ENCODE measurements at places on chromosomes 4 and X. TPM values are rescaled to one million over a fixed set of nuclear protein-coding genes. Genes with fewer than 3 reads are reported as not detected.

Gene CCNB3
- 0.74 TPM for polyA plus RNA-seq

Gene SMARCA5
- 58.2 TPM for polyA plus RNA-seq

Gene RAI2
- polyA plus RNA-seq, result 9.5 TPM

Gene P2RY8
- polyA plus RNA-seq, result 0.17 TPM

Gene KIF4A
- 6.0 TPM for polyA plus RNA-seq

Gene C4orf54
- 108 TPM for polyA plus RNA-seq

Gene CCNQ
- 11.2 TPM for polyA plus RNA-seq

Gene FRMD7
- 0.08 TPM for polyA plus RNA-seq

Gene ZNF518B
- polyA plus RNA-seq, result 15.1 TPM

Gene MAP7D2
- 0.82 TPM for polyA plus RNA-seq

Gene F8
- polyA plus RNA-seq, result 7.2 TPM

Gene COMMD8
- 16.6 TPM for polyA plus RNA-seq

Gene ESX1
- polyA plus RNA-seq, result 0.08 TPM

Gene TLR3
- polyA plus RNA-seq, result 2.1 TPM

Gene CORIN
- 1.4 TPM for polyA plus RNA-seq

Gene HOPX
- 32.0 TPM for polyA plus RNA-seq

Gene ATP2B3
- polyA plus RNA-seq, result 0.50 TPM

Gene CHM
- 16.3 TPM for polyA plus RNA-seq

Gene ARX
- 5.7 TPM for polyA plus RNA-seq

Gene PRRG3
- polyA plus RNA-seq, result 25.6 TPM

Gene CPLX1
- 0.19 TPM for polyA plus RNA-seq

Gene GLUD2
- 2.5 TPM for polyA plus RNA-seq

Gene XK
- polyA plus RNA-seq, result 7.9 TPM

Gene ADGRA3
- 61.1 TPM for polyA plus RNA-seq

Gene GPRASP3
- 7.7 TPM for polyA plus RNA-seq

Gene FREM3
- polyA plus RNA-seq, result 0.15 TPM

Gene RBM46
- 0.12 TPM for polyA plus RNA-seq

Gene SLC25A14
- 8.0 TPM for polyA plus RNA-seq

Gene DMRTC1
- not detected for polyA plus RNA-seq

Gene SCD5
- polyA plus RNA-seq, result 11.2 TPM

Gene SERPINA7
- not detected for polyA plus RNA-seq

Gene PWWP3B
- 15.3 TPM for polyA plus RNA-seq

Gene MAD2L1
- 32.1 TPM for polyA plus RNA-seq

Gene SPANXA1
- polyA plus RNA-seq, result not detected

Gene CT45A10
- not detected for polyA plus RNA-seq

Gene PDE6B
- polyA plus RNA-seq, result 12.1 TPM

Gene ODAPH
- polyA plus RNA-seq, result not detected

Gene SFRP2
- 59.7 TPM for polyA plus RNA-seq

Gene NAP1L2
- 1.8 TPM for polyA plus RNA-seq

Gene CDKL5
- 4.1 TPM for polyA plus RNA-seq

Gene GDPD2
- polyA plus RNA-seq, result 0.46 TPM

Gene DCAF12L1
- polyA plus RNA-seq, result 1.7 TPM

Gene MAGIX
- polyA plus RNA-seq, result 2.0 TPM

Gene NPY2R
- 0.07 TPM for polyA plus RNA-seq

Gene CABS1
- not detected for polyA plus RNA-seq

Gene AFAP1
- 31.0 TPM for polyA plus RNA-seq

Gene GSX2
- polyA plus RNA-seq, result not detected

Gene ASMT
- not detected for polyA plus RNA-seq

Gene IL9R
- not detected for polyA plus RNA-seq

Gene SLITRK2
- polyA plus RNA-seq, result 0.56 TPM

Gene LRRC66
- 0.82 TPM for polyA plus RNA-seq

Gene ANTXR2
- polyA plus RNA-seq, result 118 TPM

Gene ING2
- polyA plus RNA-seq, result 17.3 TPM

Gene AMTN
- polyA plus RNA-seq, result not detected

Gene FAM9C
- 0.35 TPM for polyA plus RNA-seq

Gene SOX3
- polyA plus RNA-seq, result not detected

Gene NPY1R
- 14.0 TPM for polyA plus RNA-seq
